T-helper 17 cell (primary cell): ENCODE measurements at places on chromosomes 5 and 9.

GRCh38 chr9:117276444-117276843 lies 138.4 kb downstream of the ASTN2 start:
- DNase-seq, result no peak

GRCh38 chr5:79924936-79925893 lies 65.8 kb downstream of the MTX3 start:
- DNase-seq, result no peak

DNA sequence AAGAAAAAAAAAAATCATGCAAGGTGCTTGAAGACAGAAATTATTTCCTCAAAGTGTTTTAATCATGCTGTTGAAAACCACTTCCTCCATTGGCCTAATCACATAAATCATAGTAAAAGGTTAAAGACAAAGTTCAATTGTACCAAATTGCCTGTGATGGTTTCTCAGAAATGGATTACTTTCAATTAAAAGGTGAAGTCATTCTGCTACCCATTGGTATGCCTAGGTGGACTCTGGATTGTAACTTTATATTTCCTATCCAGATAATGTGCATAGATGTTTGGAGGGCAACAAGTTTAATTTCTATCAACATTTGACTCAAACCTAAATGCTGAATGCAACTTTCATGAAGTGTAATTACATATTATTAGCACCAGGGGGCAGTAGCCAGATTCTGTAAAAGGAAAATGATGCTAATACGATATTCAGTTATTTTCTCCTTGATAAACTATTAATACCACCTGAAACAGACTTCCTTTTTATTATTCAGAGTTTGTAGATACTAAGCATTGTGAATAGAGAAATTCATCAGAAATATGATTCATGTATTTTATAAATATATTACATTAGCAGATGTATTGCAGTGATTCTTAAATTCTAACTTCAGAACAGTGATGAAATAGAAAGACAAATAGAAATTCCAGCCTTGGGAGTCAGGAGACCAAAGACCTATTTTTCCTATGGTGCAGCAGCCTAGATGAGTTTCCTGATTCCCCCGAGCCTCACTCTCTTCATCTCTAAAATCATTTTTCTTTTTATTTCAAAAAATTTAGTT lies 148.2 kb downstream of the CAAP1 start:
- no peak for DNase-seq

- DNase-seq, result no peak
These were observed 97.8 kb upstream of the C5orf63 start for GRCh38 chr5:127170918-127171600.

- no peak for DNase-seq
These were observed 65.1 kb downstream of the NEK6 start for GRCh38 chr9:124322618-124323432.

DNA sequence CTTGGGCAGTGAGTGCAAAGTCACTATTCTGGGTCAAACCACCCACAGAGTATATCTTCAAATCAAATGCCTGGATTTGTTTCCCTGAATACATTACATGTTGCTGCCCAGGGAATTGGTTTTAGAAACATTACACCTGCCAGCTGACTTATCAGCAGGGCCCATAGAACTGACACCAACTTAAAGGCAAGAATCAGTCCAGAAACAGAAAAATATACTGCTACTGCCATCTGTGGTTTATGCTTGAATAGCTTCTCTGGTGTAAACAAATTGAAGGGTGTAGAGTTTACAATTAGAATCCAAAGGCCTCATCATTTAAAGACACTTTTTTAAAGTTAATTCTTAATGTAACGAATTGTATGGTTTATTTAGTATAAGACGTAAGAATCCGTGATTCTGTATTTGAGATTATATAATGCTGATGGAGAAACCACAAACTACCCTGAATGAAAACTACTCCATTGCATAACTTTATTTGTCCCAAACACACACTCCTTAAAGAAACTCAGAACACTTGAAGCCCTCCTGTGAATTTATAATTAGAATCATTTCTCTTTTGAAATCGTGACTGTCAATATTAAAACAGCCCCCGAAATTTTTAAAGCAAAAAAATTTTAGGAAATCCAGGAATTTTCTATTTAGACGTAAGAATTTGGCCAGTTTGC lies 6.2 kb downstream of the NR6A1 start:
- no peak for DNase-seq

DNA sequence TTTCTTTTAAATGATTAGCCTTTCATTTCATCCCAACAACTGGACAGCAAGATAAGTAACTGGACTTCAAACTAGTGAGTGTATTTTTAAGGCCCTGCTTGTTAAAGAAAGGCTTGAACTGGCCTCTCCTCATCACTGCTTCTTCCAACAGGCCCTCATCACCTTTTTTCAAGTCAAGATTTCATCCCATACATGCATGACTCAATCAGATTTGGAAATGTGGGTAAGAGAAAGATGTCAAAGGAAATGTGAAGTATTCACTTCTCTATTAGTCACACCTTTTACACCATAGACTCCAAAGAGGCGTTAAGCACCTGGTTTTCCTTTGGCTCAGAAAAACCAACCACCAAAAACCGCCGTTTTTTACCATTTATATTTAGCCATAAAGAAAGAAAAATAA lies 4.9 kb downstream of the NR4A3 start:
- DNase-seq, result no peak

DNA sequence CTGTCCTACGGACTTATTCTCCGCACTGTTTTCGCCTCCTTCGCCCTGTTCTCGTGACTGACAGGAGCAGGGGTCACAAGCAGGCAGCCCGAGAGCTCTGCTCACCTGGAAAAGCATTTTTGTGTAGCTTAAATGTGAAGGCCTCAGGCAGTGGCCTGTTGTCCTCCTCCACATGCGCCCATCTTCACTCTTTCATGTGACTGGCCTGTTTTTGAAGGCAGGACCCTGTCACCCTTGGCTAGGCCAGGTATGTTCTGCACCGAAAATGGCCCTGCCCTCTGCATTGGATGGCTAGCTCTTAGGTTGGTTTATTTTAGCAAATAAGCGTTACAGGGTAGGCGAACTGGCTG lies 614 bp upstream of the CPLANE1 start:
- DNase-seq, result no peak

DNA sequence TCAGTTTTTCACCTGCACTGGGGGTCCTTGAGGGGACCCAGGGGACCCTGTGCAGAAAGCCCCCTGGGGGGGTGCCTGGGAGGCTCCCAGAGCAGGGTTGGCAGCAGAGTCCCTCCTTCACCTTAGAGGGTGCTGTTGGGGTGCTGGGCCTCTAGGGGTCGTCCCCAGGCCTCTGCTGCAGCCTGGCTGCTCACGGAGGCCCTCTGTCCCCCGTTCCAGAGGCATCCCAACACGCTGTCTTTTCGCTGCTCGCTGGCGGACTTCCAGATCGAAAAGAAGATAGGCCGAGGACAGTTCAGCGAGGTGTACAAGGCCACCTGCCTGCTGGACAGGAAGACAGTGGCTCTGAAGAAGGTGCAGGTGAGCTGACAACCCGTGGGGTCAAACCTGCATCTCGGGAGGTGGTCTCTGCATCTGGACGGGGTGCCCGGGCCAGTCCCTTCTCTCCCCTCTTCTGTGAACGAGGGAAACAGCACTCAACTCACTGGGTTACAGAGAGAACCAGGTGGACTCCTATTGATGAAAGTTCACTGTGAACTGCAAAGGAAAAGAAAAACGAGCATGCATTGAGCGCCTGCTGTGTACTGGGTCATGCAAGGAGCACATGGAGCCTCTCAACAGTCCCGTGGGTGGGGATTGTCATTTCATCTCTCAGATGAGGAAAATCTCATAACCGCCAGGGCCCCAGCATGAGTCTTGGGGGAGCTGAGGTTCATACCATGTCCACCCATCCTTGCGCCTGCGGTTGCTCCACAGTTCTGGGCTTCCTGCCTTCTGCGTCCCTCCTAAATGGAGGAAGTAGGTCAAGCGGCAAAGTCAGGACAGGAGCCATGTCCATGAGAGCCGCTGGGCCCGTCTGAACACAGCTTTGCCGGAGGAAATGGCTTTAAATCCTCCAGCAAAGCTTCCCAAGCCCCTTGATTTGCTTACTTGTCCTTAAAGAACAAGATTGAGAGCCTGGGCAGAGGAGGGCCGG lies 54.8 kb downstream of the NEK6 start:
- no peak for DNase-seq

- DNase-seq, result no peak
These were observed 33.8 kb downstream of the HTR1A start for GRCh38 chr5:63928451-63928850.

- DNase-seq, result no peak
These were observed 81.3 kb downstream of the GADD45G start for GRCh38 chr9:89686126-89686525.
